BJ (cell line): ENCODE measurements at places on chromosomes 3 and 15. TPM values are rescaled to one million over a fixed set of nuclear protein-coding genes. Genes with fewer than 3 reads are reported as not detected.

Gene CHL1
- not detected in 2 replicates for polyA plus RNA-seq

Gene FRMD5
- polyA plus RNA-seq = 0.83 and 0.96 TPM in 2 replicates

Gene CCR4
- not detected in 2 replicates for polyA plus RNA-seq

Gene SMAD6
- 2.5 and 3.8 TPM in 2 replicates for polyA plus RNA-seq

Gene CD200
- polyA plus RNA-seq = 0.10 and 0.12 TPM in 2 replicates

Gene PLA2G4F
- polyA plus RNA-seq = not detected in 2 replicates

Gene GPR27
- polyA plus RNA-seq = 0.02 TPM in 1 of 2 replicates, not detected in the other

- no peak for DNase-seq
Observed at GRCh38 chr3:163879172-163879571, 1199.1 kb downstream of the SI start.

GRCh38 chr3:39295184-39295775, 15.4 kb upstream of the CX3CR1 start:
- no peak for DNase-seq

DNA sequence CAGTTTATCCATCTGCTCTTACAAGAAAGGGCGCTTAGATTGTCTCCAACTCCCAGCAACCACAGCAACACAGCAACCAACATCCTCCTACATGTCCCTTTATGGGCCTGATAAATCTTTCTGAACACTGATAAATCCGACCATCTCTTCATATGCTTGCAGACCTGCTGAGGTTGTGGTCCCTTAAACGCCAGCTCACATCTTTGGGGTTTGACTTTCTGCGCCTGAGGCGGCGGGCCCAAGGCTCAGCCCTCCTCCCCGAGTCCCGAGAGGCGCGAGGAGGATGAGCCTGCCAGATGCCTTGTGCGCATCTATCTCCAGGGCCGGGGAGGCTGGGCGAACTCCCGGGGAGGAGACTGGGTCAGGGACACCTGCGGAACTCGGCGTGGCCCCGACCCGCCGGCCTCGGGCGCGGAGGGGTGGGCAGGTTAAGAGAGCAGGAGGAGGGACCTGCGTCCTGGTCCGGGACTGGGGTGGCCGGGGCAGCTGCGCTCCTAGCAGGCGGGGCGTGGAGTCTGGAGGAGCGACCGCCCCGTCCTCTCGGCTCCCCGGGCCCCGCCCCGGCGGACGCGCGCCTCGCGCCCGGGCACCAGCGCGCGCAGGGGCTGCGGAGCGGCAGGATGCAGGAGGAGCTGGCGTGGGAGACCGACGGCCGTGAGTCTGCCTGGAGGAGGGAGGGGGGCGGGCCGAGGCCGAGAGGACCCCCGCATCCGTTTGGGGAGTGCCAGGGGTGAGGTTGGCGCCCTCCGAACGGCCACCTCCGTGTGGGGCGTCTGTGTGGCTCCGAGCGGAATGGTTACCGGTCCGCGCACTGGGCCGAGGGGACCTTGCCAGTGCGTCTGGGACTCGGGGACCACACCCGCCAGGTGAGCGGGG, at the start of gene ANKDD1A:
Gene ANKDD1A, plus strand, starts transcription at position 592 of the 876 bp plus-strand sequence. Its CDS starts 29 bp downstream, at position 621.
- no peak for DNase-seq

DNA sequence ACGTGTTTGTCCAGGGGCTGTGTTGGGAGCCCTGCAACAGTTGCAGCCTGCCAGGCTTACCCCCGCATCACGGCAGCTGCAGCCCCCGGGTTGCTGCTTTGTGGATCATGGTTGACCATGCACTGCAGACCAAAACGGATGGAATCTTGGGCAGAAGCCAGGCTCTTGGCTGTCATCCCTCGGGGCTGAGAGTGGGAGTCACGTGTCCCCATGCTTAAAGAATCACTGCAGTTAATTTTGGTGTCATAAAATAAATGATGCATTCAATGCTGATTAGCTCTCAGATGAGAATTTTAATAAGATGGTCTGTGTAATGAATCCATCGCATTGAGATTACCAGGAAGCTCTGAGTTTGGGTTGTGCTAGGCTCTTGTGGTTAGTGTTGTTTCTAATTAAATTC, 115.6 kb downstream of the CHDH start:
- DNase-seq = no peak

- no peak for DNase-seq
Observed at GRCh38 chr3:46564190-46565021, 1.7 kb downstream of the LRRC2 start.

- DNase-seq = no peak
Observed at GRCh38 chr3:194267744-194268653, 83.1 kb downstream of the CPN2 start.

DNA sequence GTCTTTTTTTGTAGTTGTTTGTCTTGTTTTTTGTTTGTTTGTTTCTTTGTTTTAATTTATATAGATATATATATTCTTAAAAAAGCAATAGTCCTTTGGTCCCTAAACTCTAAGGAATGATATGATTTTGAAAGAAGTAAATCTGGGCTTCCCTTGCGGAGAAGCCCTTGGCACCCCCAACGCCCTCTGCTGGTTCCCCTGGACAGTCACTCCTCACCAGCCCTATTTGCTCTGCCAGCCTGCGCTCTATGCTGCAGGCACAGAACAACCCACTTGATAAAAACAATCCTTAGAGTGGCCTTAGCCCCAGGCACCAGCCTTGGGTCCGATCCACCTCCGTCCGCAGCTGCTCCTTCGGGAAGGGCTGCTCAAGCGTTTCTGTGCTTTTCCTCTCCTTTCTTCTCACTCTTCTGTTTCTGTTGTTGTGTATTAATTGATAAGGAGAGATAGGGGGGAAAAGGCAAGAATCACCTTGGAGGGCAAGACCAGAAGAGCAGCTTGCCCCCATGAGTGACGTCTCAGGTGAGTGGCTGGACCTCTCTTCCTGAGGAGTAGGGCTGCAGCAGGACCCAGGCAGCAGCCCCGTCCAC, 13.7 kb upstream of the PARP6 start:
- DNase-seq = no peak

DNA sequence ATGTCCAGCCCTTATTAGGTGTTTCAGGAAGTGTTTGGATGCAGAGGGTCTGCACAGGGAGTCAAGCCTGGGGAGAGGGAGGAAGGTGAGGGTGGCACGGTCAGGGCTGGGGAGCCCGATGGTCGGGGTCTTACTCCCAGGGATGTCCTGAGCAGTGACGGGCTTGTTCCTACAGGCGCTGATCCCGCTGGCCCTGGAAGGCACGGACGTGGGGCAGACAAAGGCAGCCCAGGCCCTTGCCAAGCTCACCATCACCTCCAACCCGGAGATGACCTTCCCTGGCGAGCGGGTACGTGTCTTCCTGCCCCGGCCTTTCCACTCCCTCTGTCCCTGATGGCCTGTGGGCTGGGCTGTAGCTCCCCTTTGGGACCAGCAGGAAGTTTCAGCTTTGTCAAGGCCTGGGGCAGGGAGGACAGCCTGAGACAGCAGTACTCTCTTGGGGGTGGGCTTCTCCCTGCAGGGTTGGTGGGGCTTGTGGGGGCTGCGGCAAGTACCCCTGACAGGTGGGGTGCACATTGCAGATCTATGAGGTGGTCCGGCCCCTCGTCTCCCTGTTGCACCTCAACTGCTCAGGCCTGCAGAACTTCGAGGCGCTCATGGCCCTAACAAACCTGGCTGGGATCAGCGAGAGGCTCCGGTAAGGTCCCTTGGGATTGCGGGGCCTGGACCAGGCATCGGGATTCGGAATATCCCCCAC, 4.6 kb upstream of the RCCD1 start:
- DNase-seq = no peak

DNA sequence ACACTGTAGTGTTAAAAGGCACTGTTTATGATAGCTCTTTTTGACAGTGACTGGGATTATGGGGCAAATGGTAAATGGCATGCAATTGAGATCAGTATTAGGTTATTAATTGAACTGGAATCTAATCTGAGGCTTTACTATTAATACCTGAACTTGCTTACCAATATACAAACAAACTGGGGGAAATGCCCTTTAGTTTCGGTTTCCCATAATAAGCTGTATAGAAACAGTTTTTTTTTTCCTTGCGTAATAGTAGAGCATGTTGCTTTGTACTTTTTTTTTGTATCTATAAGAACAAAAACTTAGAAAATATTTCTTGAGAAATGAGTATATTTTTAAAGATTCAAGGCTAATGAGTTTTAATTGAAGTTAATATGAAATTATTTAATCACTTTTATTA, 95.0 kb downstream of the FNDC3B start:
- no peak for DNase-seq

GRCh38 chr3:51963951-51964451, 3.3 kb downstream of the PCBP4 start:
- no peak for DNase-seq

- DNase-seq = no peak
Observed at GRCh38 chr3:39978308-39978707, 168.9 kb downstream of the MYRIP start.

DNA sequence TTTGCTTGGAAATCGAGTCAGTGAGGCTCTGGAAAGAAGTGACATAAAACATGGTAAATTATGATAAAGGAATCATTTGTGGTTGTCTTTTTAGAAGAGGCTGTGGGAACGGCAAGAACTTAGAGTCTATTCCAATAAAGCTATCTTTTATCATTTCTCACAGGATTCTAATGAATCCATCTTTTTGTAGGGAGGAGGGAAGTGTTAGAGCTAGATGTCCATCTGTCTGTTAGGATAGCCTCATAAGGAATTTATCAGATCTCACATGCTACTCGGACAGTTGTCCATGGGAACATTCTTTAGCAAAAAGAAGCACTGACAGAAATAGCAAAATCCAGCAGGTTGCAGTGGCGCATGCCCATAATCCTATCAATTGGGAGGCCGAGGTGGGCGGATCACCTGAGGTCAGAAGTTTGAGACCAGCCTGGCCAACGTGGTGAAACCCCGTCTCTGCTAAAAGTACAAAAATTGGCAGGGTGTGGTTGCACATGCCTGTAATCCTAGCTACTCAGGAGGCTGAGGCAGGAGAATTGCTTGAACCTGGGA, 37.0 kb downstream of the STARD9 start:
- no peak for DNase-seq

GRCh38 chr3:172145031-172145686, 105.8 kb downstream of the FNDC3B start:
- DNase-seq = no peak

DNA sequence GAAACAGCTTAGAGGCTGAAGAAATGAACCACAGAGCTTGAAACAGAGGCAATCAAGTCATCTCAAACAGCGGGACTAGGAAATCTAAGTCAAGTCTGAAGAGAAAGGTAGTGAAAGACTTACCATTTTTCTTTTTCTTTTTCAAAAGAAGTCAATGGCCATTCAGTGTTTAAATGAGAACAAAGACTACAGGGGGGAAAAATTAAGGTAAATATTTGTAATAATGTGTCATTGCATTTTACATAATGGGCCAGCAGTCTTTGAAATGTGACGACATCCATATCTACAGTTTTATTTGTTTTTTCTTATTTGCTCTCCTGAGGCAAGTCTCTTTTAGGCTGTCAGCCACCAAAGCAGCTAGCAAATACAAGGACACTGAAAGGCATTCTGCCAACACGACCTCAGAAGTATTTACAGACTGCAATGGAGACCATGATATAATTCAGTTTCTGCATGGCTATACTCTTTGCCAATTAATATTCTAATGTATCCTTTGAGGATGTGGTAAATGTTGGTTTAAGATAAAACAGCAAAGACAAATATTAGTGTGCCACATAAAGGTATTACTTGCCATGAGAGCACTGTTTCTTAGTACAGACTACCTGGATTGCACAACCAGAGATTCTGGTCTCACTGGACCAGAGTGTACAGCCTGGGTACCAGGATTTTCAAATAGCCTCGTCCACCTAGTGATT, 307.0 kb upstream of the THBS1 start:
- DNase-seq = no peak

- no peak for DNase-seq
Observed at GRCh38 chr3:109336291-109336861, 970 bp downstream of the DPPA4 start.

- no peak for DNase-seq
Observed at GRCh38 chr15:89410039-89410435, 75.4 kb upstream of the POLG start.

DNA sequence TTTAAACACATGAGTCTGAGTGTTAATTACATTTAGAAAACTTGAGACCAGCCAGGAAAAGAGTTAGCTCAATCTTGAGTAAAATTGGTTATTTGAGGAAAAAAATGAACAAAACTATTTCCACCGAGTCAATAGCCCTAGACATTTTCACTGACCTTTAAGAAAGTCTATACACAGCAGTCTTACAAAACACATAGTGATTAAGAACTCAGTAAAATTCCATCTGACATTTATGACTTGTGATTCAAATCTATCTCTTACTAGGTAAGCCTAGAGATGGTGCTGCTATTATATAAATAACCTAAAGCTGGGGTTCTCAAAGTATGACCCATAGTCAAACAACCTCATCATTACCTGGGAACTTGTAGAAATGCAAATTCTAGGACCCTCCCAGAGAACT, 109.1 kb upstream of the COL8A1 start:
- DNase-seq = no peak

DNA sequence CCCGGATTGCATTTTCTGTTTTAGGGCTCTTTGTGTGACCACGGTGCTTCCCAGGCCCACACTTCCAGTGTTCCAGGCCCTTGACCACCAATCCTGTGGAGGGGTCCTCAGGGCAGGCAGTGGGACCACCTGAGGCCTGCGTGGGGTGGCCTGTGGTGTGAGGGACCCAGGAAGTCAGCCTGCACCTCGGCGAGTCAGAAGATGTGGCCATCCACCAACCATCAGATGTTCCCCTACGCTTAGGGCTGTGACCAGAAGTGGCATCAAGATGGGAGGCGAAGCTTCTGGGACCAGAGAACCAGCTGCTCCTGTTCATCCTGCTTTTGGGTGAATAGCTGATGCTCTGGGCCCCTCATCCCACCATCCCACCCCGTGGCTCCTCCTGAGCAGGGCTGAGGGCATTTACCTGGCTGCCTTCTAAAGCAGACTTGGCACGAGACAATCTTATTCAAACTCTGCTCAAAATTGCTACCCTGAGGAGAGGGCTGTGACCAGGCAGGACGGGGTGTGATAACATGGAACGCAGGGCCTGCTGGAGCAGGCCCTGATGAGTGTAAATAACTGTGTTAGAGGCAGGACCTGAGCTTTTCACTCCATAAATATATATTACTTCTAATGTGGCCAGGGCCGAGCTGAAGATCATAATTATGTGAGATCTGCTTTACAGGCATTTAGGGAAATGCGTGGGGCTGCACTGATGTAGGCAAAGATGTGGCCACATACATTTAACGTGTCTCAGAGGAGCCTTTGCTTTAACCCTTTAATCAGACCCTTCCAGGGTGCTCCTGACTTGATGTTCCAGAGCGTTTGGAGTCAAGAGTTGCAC, 28.8 kb downstream of the SMAD3 start:
- no peak for DNase-seq

- DNase-seq = peak; percentile 4
Observed at GRCh38 chr3:60954048-60954447, 297.2 kb downstream of the FHIT start.
